ENCODE measurements at places on chromosomes 7 and 10.

- H3K4me3 ChIP-seq, result no peak overlapping the region
- no peak overlapping the region for H3K27ac ChIP-seq
- H3K36me3 ChIP-seq, result no peaks in the 10 kb centered on the region
These were observed 90.7 kb downstream of the SLC25A40 start for GRCh38 chr7:87785368-87785995.

- peaks cover 23% of the 10 kb centered on the region for H3K36me3 ChIP-seq
- H3K4me1 ChIP-seq, result peaks cover 21% of the 10 kb centered on the region
- H3K4me3 ChIP-seq, result peak overlapping the region; percentile 78
- H3K27ac ChIP-seq, result peak overlapping the region; percentile 91
These were observed 743 bp upstream of the PITRM1 start for GRCh38 chr10:3173171-3173878.

GRCh38 chr10:100391163-100392002, 44.4 kb downstream of the SCD start:
- H3K36me3 ChIP-seq, result peaks cover 13% of the 10 kb centered on the region
- H3K4me3 ChIP-seq, result no peak overlapping the region
- H3K4me1 ChIP-seq, result peaks cover 10% of the 10 kb centered on the region
- H3K27ac ChIP-seq, result no peak overlapping the region
- no peaks in the 10 kb centered on the region for H3K27me3 ChIP-seq

- no peak for DNase-seq
- H3K4me1 ChIP-seq, result peaks cover 18% of the 10 kb centered on the region
- H3K36me3 ChIP-seq, result peaks cover 5% of the 10 kb centered on the region
- peaks cover 2% of the 10 kb centered on the region for H3K27me3 ChIP-seq
- H3K27ac ChIP-seq, result no peak overlapping the region
These were observed 124.2 kb downstream of the FAM53B start for GRCh38 chr10:124619802-124620490.

DNA sequence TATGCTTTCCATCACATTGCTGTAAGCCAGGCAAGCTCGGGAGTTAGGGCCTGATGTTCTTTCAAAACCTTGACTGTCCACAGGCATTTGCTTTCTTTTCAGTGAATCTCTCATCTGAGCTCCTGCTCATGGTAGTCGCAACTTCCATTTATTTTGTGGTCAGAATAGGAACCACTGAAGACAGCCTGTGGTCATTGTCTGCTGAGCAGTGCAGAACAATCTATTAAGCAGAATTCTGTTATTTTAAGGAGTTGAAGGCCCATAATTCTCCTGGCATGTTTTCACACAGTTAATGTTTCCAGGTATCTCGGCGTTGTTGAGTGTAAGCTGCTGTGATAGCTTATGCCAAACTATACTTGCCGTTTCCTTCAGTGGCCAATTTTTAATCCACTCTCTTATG, 491.1 kb upstream of the AKR1E2 start:
- no peaks in the 10 kb centered on the region for H3K4me1 ChIP-seq
- no peak overlapping the region for H3K27ac ChIP-seq
- H3K36me3 ChIP-seq, result no peaks in the 10 kb centered on the region

DNA sequence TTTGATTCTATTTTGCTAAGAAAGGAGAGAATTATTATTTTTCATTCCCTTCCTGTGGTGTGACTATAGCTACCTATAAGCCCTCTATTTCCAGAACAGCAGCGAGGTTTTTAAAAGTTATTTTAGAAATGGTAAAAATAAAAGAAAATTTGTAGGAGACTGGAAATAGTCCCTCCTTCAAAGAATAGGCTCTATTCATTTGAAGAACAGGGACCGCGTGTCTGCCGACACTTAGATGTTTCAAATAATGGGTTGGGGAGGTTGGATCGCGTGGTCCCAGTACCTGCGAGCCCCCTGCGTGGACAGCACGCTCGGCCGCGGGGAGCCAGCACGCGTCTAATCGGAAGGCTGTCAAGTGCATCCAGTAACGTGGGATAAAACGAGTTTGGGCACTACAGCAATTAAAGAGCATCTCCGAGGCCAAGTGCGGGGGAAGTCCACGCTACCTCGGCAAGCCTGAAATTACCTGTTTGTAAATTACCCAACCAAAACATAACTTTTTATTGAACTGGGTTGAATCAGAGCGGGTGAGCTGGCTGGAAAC, 1.0 kb downstream of the CACNA2D1 start:
- H3K36me3 ChIP-seq, result peaks cover 3% of the 10 kb centered on the region
- no peak overlapping the region for H3K27ac ChIP-seq
- peaks cover 4% of the 10 kb centered on the region for H3K4me1 ChIP-seq
- no peak for DNase-seq
- H3K27me3 ChIP-seq, result peaks cover 31% of the 10 kb centered on the region
- H3K4me3 ChIP-seq, result no peak overlapping the region

DNA sequence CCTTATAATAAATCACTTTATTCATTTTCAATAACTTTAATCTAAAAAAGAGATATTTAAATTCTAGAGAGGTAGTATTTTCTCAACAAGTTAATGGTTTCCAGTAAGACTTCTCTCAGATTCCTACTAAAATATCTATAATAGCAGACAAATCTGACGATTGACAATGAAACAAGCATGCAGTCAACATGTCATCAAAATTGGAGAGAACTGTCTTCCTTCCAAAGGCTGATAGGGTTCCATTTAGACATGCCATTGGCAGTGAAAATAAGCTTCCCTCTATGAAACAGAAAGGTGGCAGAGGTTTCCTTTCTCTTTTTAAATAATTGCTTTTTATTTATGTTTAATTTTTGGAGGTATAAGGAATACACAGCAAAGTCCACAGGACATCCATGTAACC, 217.1 kb downstream of the POM121L12 start:
- H3K4me1 ChIP-seq, result no peaks in the 10 kb centered on the region
- H3K27me3 ChIP-seq, result no peaks in the 10 kb centered on the region
- no peaks in the 10 kb centered on the region for H3K36me3 ChIP-seq

DNA sequence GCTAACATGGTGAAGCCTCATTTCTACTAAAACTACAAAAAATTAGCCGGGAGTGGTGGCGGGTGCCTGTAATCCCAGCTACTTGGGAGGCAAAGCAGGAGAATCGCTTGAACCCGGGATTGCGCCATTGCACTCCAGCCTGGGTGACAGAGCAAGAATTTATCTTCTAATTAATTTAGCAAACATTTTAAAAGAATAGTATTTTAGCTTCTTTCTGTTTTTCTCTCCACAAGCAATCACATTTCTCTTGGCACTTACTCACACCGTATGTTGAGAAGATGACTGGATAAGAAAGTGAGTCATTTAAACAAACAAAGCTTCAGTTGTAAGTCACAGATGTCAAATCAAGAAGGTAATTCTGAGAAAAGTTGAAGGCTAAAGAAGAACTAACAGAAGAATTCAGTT, 264.0 kb downstream of the ARL4A start:
- no peaks in the 10 kb centered on the region for H3K4me1 ChIP-seq
- H3K27me3 ChIP-seq, result no peaks in the 10 kb centered on the region
- H3K27ac ChIP-seq, result no peak overlapping the region
- H3K36me3 ChIP-seq, result no peaks in the 10 kb centered on the region
- H3K4me3 ChIP-seq, result no peak overlapping the region

GRCh38 chr7:114922652-114923402, 933 bp downstream of the MDFIC start:
- peak overlapping the region; percentile 99 for H3K27ac ChIP-seq
- peaks cover 19% of the 10 kb centered on the region for H3K36me3 ChIP-seq
- DNase-seq, result peak; percentile 68
- peak overlapping the region; percentile 89 for H3K4me3 ChIP-seq

Measured in activated CD4-positive, alpha-beta T cell treated with anti-CD3 and anti-CD28 coated beads for 36 hours (primary cell).